CD8-positive, alpha-beta T cell (primary cell): ENCODE measurements at places on chromosomes 4 and X. TPM values are rescaled to one million over a fixed set of nuclear protein-coding genes. Genes with fewer than 3 reads are reported as not detected.

HADH gene
- 9.6 TPM for total RNA-seq

CXXC4 gene
- total RNA-seq = not detected

MAGEA12 gene
- total RNA-seq = not detected

CLNK gene
- not detected for total RNA-seq

IL9R gene
- 2.0 TPM for total RNA-seq

SMIM10 gene
- total RNA-seq = not detected

SSX2B gene
- not detected for total RNA-seq

DNA sequence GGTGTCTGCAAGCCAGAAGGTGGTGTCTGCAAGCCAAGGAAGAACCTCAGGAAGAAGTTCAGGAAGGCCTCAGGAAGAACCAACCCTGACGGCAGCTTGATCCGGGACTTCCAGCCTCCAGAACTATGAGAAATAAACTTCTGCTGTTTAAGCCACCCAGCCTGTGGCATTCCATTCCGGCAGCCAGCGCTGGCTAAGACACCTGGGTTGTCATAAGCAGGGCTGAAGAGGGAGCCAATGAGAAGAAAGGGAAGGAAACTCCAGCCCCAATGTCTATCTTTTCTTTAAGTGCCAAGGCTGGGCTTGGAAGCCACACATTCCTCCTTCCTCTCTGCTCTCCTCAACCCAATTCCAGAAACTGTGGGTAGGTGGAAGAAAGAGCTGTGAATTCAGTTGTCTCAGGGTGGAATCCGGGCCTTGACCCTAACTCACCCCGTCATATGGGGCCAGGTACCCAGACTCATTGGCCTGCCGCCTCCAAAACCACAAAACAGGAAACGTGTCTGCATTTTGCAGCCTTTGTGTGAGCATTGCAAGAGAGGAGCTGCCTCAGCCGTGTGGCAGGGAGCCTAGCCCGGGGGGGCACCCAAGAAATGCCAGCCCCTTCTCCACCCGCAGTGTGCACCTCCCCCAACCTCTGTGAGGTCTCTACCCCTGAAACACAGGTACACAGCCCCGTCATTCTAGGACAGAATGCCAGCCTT, 26.8 kb downstream of the CRMP1 start:
- no peak for DNase-seq

GRCh38 chr4:1825326-1825725, 30.6 kb downstream of the LETM1 start:
- no peak for DNase-seq

DNA sequence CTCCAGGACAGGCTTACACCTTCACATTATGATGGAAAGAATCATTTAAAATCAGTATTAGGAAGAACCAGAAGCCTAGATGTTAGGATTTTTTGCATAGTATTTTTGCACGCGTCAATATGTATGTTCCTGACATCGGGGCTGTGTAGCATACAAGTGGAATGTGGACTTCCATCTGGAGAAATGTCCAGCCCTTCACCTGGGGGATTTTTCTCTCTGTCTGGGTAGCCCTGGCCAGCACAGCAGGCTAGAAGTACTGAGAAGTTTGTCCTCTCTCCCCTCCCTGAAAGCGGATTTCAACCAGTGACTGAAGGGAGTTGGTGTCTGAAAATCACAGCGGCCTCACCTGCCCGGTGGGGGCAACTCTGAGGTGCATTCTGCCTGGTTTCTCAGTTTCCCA, 10.4 kb upstream of the KLHL8 start:
- DNase-seq = no peak

DNA sequence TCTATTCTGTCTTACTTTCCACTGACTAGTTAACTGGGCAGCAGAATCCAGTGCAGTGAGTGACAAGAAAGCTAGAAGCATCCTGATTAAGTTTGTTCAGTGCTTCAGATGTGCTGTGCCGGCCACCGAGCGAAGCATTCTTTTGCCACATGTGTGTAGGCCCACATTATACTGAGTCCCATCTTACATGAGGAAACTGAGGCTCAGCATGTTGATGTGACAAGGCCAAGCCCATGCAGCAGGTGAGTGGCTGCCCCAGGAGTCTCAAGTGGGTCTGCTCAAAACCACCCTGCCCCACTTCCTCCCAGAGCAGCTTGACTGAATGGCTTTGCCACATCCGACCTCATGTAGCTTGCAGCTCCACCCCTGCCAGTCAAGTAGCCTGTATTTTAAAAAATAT, 50.5 kb downstream of the RHOH start:
- peak; percentile 39 for DNase-seq

DNA sequence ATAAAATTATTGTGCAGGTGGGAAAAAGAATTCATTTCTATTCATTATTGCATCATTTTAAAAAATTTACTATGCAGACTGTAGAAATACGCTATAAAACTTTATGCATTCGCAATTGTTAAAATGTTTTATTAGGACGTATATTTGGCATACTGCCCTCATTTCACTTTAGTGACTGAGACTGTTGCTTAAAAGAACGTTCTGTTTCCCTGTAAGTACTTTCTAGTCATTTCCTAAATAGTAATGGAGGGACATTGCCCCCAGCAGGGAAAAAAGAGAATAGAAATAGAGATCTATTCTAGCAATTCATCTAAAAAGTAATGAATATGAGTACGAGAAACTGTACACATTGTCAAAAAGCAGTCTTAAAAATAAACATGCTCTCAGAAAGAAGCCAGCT, 1295.8 kb upstream of the TENM3 start:
- DNase-seq = no peak

DNA sequence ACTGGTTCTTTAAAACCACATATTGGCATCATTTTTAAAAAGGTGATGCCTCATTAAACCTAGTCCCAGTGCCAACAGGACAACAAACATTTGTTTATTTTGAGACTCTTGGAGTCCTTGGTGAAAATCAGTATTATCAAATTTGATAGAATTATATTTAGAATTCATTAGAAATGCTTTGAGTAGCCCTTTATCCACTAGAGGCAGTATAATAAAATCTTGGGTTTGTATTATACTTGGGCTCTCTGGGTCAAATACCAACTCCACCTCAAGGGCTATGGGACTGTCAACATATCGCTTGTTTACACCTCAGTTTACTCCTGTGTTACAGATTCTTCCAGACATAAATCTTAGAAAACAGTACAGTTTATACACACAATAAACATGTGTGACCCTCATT, 335.7 kb upstream of the FSTL5 start:
- DNase-seq = no peak

- DNase-seq = peak; percentile 5
These were observed 9.9 kb upstream of the PI4K2B start for GRCh38 chr4:25223802-25224375.

DNA sequence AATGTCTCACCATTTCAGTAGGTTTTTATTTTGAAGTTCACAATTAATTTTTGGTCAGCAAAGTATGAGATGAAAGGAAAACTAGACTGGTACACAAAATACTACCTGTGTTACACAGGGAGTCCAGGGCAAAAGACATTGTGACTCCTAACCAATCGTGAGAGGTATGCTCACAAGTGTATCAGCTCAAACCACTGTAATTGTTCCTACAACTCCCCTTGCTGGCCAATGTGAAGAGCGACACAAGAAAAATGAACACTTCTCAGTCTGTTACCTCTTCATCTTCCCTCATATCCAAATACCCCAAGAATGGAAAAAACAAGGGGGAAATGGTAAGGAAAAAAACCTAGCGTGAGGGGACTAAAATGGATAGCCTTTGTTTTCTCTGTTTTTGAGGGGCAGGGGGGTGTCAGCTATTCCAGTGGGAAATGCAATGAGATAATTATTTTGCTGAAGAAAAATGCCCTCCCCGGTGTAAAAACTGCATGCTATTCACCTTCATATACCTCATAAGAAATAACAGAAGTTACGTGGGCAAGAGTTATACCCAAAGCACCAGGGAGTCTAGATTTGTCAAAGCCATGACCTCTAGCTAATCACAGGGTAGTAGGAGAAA, 30.6 kb upstream of the NSUN7 start:
- no peak for DNase-seq

DNA sequence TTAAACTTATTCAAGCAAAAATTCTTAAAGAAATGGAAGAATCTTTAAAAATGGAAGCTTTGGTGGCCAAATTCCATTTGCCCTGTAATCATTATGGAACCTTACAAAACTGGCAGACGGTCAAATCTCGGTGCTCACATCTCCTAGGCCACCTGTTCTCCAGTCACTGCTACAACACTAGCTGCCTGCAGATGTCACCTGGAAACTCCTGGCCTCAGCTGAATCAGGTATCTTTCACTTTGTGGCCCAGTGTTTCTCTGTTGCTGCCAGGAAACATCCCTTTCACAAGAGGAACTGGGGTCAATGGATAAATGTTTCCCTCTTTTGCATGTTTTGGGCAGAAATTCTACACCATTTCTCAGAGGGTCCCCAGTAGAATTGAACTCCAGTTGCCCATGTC, 4.2 kb upstream of the CXCL3 start:
- no peak for DNase-seq

GRCh38 chr4:138804711-138805110, 210.9 kb upstream of the NOCT start:
- DNase-seq = no peak

DNA sequence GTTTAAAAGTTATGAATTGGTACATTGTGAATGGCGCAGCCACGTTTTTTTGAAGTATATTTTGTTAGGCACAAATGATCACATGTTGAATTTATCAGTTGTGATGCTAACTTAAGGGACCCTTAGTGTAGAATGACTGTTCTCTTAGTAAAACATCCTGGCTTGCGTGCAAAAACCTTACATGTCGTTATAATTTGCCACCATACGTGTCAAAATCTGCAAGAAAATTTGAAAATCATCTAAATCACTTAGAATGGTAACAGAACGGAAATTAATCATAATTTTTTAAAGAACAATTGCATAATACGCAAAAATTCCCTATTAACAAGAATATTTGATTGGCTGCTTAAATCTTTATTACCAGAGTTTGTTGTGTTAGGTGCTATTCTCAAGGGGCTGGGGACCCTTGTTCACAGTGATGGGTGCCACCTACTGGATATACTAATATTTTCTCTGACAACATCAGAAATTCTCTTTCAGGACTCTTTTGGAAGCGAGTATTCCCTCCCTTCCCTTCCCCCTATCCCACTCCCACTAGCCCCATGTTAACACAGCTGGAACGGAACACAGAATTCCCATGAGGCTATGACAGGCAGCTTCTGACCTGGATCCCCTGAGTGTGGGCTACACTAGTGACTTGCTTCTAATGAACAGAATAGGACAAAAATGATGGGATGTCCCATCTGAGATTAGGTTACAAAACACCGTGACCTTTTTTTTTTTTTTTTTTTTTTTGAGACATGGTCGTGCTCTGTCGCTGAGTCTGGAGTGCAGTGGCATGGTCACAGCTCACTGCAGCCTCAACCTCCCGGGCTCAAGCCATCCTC, 71.8 kb downstream of the SUPT20HL2 start:
- DNase-seq = no peak

- DNase-seq = no peak
These were observed 59.2 kb upstream of the PARM1 start for GRCh38 chr4:74873545-74874301.

DNA sequence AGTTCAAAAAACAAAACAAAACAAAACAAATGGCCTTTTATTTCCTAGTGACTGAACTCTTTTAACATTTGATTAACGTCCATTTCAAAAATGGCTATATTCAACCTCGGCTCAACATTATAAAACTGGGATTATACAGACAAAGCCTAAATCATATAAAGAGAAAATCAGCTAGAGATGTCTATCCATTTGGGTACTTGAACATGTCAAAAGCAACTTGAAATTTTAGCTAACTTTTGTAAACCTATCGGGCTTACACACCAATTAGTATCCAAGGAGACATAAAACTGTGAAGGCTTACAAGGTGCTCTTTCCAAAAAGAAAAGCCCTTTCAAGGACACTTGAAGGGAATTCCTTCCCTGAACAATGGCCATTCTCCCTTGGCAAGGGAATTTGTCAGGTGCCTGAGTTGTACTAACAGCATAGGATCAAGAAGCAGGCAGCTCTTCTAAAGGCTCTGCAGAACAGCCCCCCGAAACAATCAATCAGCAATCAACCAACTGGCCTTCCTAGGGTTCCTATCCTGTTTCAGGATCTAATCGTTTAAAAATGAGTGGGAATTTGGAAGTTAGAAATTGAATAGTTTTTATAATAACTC, 633.7 kb upstream of the HTR2C start:
- no peak for DNase-seq

DNA sequence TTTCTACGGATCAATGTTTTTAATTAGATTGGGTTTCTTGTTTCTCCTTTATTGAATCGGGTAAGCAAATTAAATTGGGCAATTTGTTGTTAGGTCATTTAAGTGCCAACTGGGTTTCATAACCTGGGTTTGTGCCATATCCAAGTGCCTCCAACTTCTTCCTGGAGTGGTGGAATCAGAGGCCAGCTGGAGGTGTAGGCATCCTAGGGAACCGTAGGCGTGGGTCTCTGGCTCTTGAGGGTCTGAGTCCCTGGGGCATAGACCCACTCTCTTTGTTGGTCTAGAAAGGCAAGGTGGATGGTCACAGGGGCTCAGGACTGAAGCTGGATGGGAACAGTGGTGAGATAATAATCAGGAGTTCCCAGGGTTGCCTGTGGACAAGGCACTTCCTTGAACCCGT, 18.3 kb downstream of the CNGA2 start:
- DNase-seq = no peak

- no peak for DNase-seq
These were observed 993.9 kb downstream of the PDHA2 start for GRCh38 chr4:96833831-96834230.

DNA sequence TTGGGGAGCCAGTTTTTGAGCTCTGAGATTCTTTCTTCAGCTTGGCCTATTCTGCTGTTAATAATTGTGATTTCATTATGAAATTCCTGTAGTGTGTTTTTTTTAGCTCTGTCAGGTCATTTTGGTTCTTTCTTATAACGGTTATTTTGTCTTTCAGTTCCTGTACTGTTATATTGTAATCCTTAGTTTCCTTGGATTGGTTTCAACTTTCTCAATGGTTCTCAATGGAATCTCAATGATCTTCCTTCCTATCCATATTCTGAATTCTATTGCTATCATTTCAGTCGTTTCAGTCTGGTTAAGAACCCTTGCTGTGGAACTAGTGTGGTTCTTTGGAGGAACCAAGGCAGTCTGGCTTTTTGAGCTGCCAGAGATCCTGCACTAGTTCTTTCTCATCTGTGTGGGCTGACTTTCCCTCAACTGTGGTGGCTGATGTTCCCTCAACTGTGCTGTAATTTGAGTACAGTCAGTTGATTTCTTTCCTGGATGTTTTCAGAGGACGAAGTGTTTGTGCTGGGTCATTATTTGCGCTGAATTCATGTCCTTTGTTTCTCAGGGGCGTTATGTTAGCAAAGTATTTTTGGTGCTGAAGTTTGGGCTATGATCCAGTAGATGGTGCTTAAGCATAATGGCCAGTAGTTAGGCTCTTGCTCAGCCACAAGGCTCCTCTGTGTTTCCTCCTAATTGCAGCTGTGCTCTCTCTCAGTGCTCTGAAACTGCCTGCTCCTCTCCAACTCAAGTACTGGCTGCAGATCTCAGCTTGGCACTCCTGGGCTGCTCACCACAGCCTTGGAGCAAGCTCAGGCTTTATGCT, 27.5 kb downstream of the ENPEP start:
- DNase-seq = no peak

DNA sequence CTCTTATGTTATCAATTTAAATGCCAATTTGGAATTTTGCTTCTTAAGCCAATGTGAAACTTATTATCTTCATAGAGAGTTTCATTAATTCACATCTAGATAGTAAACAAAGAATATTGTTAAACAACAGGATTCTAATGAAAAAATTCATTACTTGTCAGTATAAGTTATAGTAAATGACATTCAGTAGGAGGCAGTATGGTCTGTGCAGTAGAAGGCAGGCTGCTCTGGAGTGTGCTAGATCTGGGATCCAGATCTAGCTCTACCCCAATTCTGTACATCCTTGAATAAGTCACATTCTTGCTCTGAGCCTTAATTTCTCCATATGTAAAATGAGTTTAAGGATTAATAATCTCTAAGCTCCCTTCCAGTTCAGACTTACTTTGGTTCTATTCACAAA, 202.7 kb upstream of the POU3F4 start:
- DNase-seq = no peak
